ENCODE measurements at places on chromosomes 3 and 15. TPM values are rescaled to one million over a fixed set of nuclear protein-coding genes. Genes with fewer than 3 reads are reported as not detected.

The CCDC9B gene
- 4.4 TPM for total RNA-seq

The DOCK3 gene
- 1.4 TPM for total RNA-seq

The SEMA5B gene
- total RNA-seq: not detected

The HCN4 gene
- total RNA-seq: 0.60 TPM

The XCR1 gene
- total RNA-seq: not detected

The USP8 gene
- total RNA-seq: 52.4 TPM

The ACTC1 gene
- 0.29 TPM for total RNA-seq

The P3H2 gene
- total RNA-seq: 30.3 TPM

The PCSK6 gene
- total RNA-seq: 5.5 TPM

The GASK1A gene
- total RNA-seq: not detected

The HTR3C gene
- not detected for total RNA-seq

The ACTRT3 gene
- 2.9 TPM for total RNA-seq

The SSUH2 gene
- 0.10 TPM for total RNA-seq

The IL17RD gene
- total RNA-seq: 1.5 TPM

The CCDC191 gene
- 5.6 TPM for total RNA-seq

The MIX23 gene
- total RNA-seq: 114 TPM

The GCSAM gene
- total RNA-seq: not detected

The MTHFS gene
- total RNA-seq: 23.3 TPM

The BSN gene
- 0.12 TPM for total RNA-seq

The DZIP1L gene
- total RNA-seq: 14.4 TPM

The RAD51 gene
- total RNA-seq: 15.7 TPM

The MAN2C1 gene
- total RNA-seq: 32.6 TPM

The KNG1 gene
- total RNA-seq: not detected

The TMEM158 gene
- 95.1 TPM for total RNA-seq

The MESP2 gene
- total RNA-seq: not detected
